T-helper 1 cell (primary cell): ENCODE measurements at places on chromosomes 5 and 9.
A peak's percentile ranks its signal among the peaks of the same experiment; 100 is the strongest.

DNA sequence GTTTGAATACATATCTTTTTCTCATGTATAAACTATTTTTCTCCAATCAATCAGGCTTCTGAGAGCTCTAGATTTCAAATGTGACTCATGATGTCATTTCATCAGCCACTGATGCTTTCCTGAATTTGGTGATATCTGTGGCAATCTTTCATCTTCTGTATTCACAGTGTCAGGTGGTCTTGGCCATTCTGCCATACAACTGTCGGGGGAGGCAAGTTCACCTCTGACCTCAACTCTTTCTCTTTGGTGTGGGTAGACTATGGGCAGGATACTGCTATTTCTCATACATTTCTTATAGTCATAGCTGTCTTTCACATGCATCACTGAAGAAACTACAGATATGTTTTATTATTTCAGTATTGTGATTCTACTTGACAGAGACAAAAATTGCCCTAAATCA lies 414.1 kb upstream of the MEF2C start:
- DNase-seq, result no peak

DNA sequence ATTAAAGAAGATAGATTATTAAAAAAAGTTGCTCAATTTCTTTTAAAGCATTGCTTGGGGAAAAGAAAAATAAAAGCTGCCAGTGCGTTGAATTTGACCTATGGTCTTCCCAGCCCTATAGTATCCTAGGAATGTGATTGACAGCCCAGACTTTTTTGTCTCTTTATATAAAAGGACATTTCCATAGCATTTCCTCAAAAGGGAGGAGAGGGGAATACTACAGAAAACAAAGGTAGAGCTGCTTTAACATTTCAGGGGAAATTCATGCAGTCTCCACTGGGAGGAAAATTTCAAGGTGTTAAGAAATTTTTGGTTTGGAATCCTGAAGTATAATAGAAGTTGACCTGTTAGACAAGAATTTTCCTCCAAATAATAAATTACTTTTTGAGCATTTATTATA lies 17.9 kb upstream of the GPR151 start:
- DNase-seq, result no peak

DNA sequence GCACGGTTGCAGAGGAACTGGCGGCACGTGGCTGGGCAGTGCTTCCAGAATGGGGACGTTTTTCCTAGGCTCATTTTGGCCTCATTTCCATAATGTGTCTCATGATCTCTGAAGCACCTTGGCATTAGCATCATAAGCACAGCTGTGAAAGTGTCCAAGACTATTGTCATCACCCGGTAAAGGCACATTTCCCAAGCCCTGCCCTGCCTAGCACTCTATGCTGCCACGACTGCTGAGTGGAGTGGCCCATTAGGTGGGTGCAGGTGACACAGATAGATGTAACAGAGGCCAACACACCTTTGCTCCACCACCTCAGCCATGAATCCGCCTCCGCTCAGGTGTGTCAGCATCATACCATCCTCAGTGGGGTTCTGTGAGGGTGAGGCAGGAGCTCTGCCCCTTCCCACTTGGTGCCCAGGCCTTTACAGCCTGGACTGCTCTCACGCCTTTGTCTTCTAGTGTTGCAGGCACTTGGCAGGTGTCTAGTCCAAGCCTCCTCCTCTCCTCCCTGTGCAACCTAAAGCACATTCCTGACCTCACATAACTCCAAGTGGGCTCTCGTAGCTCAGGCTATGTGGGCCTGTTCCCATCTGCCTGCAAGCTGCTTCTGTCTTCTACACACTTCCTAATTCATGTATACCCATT lies 213.0 kb downstream of the FSTL4 start:
- no peak for DNase-seq

- DNase-seq, result peak; percentile 72
Observed at GRCh38 chr9:99824378-99825171, 2.9 kb downstream of the NR4A3 start.

- no peak for DNase-seq
Observed at GRCh38 chr9:127754099-127755060, 19.3 kb upstream of the TOR2A start.

- no peak for DNase-seq
Observed at GRCh38 chr5:14064841-14065240, 78.3 kb upstream of the TRIO start.

DNA sequence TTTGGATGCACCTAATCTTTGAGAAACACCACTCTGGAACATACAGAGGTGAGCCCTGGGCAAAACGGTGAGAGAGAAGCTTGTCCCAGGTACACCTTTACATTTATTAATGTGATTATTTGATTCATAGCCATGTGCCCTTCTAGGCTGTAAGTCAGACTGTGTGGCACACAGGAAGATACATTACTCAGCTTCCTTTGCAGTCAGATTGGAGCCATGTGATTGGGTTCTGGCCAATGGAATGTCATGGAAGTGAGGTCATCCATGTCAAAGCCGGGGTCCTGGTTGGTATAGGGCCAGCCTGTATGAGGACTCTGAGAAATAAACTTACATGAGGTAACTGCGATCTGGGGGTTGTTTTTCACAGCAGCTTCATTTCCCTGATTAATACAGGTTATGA lies 106.8 kb upstream of the CD180 start:
- DNase-seq, result no peak

DNA sequence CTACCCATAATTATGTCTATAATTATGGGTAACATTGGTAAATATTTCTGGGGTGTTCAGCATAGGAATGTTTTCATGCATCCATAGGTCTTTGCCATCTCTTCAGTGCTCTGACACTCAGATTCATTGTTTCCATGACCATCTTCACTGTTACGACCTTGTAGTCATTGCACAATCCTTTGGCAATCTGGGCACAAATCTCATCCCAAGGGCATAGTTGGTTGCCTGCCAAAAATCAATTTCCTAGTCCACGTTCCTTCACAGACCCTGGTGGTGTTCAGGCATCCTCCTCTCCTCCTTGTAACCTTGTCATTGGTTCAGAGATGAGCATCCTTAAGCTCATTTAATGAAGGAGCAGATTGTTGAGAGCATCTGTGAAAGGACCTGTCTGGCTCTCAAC lies 1400.7 kb downstream of the CDH12 start:
- no peak for DNase-seq

- DNase-seq, result no peak
Observed at GRCh38 chr5:56641635-56642260, 173.6 kb upstream of the MAP3K1 start.

DNA sequence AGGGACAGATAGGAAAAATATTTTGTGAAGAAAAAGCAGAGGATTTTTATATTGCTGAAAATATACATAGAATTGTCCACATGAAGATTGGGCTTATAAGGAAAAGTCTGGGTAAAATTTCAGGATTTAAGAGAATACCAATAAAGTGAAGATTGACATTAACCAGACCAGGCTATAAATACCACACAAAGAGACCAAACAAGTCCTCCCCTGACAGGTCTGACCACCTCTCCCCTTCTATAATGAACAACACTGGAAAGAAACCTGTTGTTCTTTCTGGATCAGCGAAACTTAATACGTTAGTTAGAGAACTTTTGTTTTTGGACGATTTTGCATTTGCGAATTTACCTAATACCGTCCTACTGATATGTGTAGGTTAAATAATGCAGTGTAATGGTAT lies 138.3 kb downstream of the ISL1 start:
- DNase-seq, result no peak

DNA sequence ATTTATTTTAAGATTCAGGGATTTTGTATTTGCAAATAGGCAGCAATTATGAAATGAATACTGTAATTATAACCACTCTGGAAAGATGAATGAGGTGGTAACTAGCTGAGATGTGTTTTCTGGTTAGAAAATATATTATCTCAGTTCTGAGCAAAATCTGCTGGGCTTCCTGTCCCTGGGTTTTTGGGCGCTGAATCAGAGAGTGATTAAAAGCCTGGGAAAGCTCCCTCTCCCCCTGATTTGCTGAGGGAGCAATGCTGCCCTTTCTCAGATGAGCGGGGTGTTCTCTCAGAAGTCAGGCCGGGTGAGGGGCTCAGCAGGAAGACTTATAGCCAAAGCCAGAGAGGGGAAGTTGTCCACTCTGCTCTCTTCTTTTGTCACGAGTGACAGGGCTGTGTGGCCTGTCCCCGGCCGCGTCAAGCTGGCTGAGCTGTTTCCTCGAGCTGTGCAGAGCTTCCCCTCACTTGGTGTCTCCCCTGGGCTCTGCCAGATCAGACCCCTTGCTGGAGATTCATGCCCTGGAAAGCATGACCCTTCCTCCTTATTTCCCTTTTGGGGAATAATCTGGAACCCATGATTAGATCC lies 39.8 kb upstream of the PITX1 start:
- DNase-seq, result no peak

GRCh38 chr5:173328844-173329490 lies 753 bp upstream of the STC2 start:
- no peak for DNase-seq

DNA sequence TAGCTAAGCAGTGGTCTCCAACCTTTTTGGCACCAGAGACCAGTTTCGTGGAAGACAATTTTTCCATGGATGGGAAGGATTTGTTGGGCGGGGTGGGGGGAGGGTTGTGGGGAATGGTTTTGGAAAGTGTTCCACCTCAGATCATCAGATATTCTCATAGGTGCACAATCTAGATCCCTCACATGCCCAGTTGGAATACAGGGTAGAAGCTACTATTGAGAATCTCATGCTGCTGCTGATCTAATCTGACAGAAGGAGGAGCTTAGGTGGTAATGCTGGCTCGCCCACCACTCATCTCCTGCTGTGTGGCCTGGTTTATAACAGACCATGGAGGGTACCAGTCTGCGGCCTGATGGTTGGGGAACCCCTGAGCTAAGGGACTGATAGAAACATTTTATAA lies 662.7 kb upstream of the RGMB start:
- DNase-seq, result no peak

- no peak for DNase-seq
Observed at GRCh38 chr9:105098370-105098769, 146.1 kb upstream of the SLC44A1 start.

- no peak for DNase-seq
Observed at GRCh38 chr5:38527475-38527874, 29.0 kb downstream of the LIFR start.

DNA sequence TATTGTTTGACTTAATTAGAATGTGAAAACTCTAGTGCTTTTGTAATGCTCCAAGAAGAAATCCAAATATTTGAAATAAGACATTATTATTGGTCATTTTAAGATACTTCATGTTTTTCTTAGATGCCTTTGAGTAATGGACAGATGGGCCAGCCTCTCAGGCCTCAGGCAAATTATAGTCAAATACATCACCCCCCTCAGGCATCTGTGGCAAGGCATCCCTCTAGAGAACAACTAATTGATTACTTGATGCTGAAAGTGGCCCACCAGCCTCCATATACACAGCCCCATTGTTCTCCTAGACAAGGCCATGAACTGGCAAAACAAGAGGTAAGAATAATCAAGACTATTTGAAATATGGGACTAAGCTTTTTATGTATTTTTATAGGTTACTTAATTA lies 69.2 kb upstream of the SREK1 start:
- DNase-seq, result no peak

GRCh38 chr5:171574376-171574775 lies 154.9 kb downstream of the FGF18 start:
- DNase-seq, result no peak

DNA sequence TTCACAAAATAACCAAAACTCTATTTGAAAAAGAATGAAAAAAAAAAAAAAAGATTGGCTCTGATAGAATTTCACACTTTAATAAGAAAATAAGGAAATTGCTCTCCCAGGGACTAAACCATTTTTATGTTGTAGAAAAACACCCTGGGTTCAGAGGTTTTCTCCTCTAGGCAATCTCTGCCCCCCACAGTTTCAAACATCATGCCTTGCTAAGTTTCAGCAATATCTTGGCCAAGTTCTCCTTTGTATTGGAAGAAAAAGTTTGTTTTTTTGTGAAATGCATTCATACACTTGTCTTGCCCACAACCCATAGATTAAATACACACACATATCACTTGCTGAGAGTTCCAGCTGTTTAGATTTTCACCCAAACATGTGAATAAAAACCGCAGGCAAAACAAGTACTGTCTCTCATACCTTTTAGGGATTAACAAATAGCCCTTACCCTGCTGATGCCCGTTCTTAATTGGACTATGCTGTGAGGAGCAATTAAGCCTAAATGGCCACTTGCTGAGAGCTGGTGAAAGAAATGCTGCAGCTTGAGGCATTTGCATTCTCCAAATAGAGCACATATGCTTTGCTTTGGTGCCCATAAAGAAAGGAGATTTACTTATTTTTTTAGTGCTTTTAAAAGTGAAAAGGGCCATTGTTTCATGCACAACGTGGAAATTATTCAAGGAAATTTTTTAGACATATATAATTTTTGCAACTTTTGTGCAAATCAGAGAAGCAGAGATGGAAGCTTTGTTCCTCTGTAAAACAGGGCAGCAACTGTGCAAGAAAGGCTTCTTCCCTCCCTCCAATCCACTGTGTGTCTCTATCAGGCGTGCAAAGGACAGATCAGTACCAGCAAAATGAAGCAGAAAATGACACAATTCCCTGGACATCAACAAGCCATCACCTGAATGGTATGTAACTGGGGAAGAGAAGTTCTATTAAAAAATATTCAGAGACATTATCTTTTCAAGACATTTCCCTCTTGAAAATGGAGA lies 262.4 kb upstream of the KIF2A start:
- DNase-seq, result no peak

DNA sequence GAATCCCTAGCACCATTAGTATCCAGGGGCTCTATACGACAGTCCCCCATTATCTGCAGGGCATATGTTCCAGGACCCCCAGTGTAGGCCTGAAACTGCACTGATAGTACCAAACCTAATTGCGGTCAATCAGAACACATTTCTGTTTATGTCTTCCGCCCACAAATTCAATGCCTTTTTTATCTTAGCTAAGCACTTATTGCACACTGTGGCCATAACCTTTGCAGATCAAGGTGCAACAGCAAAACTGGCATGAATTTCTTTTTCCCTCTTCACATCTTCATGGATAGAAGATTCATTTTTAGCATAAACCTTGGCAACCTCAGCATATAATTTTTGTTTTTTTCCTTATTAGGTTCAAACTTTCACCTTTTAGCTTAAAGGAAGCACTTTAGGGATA lies 361.1 kb downstream of the DEPDC1B start:
- no peak for DNase-seq

DNA sequence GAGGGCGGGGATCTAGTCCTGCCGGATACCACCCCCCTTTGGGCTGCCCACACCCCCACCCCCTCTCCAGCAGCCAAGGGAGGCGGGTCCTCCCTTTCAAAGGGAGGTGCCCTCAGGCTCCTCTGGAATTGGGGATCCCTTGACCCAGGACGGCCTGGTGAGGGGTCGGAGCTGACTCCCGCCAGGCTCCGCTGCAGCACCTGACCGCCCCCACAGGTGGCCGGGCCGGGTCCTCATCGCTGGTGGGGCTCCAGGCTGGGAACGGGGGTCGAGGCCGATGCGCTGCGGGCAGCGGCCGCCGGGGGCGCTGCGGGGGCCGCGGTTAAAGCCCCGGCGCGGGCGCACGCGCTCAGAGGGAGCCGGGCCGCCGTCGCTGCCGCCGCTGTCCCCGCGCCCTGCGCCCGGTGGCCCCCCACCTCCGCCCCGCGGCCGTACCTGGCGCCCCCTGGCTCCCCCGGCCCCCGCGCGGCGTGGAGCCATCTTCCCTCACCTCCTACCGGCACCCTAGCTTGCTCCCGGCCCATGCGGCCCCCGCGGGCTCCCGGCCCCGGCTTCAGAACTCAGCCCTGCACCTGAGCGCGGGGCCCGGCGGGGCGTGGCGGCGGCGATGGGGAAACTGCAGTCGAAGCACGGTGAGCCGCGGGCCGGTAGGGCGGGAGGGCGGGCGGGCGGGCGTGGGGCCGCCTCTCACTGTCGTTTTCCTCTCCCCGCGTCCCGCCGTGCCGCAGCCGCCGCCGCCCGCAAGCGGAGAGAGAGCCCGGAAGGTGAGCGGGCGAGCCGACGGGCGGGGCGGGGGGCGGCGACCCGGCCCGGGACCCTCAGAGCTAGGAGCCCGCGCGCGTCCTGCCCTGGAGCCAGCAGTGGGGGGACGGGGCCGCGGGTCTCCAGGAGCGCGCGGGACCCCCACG lies at the start of gene NKD2:
TSS of gene NKD2 (plus strand) at position 352 of the 908 bp plus-strand sequence. CDS start at position 608, 256 bp downstream.
- DNase-seq, result no peak
